Hindlimb muscle (tissue), 1 donor: ENCODE measurements at places on chromosomes 12 and 14. TPM values are rescaled to one million over a fixed set of nuclear protein-coding genes. Genes with fewer than 3 reads are reported as not detected.

The TMEM253 gene
- polyA plus RNA-seq: 0.62 TPM

The ASCL1 gene
- not detected for polyA plus RNA-seq

- DNase-seq: no peak
Measured at GRCh38 chr14:69694730-69695281, 72.1 kb upstream of the SRSF5 start.

DNA sequence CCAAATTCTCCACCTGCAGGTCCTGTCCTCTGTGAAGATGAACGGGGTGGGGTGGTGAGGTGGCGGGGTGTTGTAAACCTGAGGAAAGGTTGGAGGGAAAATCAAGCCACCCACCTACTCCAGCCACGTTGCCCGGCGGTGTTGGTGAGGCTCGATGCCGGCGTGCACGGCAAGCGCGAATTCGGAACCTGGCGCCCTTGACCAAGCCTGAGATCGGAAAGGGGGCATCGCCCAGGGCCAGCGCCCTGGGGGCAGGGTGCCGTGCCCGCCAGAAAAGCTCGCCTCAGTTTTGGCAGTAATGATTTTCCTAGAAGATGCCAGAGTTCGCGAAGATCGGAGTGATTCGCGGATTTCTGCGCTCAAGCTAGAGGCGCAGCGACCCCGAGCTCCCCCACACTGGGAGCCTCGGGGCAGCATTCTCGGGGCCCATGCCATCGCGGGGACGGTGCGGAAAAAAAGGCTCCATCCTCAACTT, 817 bp downstream of the STXBP6 start:
- DNase-seq: peak; percentile 61

- DNase-seq: no peak
Measured at GRCh38 chr14:104162495-104162894, 24.1 kb downstream of the KIF26A start.

DNA sequence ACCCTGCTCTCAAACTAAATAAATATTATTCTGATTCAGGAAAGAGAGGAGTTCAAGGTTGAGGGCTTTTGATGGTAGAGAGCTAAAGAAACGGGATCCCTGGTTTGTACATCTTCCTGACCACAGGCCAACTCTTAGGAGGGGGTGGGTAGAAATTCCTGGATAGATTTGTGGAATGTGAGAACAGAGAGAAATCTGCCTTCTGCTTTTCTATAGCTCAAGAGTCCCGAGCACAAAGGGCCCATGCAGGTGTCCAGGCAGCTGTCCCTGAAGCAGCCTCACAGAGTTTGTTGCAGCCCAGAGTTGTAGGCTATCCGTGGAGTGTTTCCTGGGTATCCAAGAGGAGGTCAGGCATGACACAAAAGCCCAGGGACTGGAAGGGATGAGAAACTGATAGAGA, 198.6 kb downstream of the BCAT1 start:
- DNase-seq: no peak

The BCAT1 gene
- 39.8 TPM for polyA plus RNA-seq

The LHX5 gene
- not detected for polyA plus RNA-seq

DNA sequence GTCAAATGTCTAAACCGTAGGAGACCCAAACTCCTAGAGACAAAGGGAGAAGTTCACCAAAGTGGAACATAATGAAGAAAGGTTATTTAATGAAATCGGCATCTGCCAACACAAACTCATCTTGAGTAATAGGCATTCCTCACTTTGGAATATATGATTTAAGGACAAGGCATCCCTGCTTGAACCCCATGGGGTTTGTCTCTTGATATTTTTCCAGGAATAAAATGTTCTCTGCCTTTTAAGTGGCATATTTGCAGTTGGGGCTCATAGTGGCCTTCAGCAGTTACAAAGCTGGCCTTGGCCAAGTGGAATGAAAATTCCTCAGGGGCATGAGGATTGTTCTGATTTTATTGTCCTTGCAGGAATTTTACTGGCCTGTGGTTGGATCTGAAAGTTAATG, 7.1 kb downstream of the POP5 start:
- DNase-seq: no peak

The PCNX4 gene
- 49.2 TPM for polyA plus RNA-seq

DNA sequence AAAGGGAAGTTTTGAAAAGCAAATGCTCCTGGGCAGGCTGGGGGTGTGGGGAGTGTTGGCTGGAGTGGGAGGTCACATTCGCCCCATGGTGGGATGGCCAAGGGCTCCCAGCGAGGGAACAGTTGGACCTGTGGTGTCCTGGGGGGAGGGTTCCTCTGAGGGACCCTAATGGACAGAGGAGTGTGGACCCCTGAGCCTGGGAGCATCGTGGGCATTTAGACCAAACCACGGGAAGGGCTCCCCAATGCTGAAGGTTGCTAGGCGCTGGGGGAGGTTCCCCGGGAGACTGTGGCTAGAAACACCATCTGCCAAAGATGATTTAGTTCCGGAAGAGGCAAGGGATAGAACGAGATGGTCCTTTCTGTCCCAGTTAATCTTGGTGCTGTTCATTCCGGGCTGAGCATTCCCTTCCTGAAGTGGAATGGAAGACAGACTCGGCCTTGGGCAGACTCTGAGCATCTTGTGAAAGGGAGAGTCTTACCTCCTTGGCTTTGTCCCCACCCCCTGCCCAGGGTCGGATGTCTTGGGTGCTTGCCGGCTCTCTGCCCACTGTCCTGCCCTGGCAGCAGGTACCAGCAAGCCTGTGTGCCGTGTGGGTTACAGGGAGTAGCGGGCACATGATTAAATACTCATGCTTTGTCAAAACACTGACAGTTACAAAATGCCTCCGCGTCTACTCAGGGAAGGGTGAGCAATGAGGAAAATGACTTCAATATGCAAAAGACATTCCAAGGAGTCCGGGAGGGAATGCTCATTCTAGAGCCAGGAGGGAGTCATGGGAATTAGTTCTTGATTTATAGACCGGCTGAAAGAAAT, 215.9 kb downstream of the CACNA1C start:
- no peak for DNase-seq

The SERPINA1 gene
- polyA plus RNA-seq: 0.61 TPM

- peak; percentile 74 for DNase-seq
Measured at GRCh38 chr14:69242311-69243224, 17.4 kb upstream of the GALNT16 start.

DNA sequence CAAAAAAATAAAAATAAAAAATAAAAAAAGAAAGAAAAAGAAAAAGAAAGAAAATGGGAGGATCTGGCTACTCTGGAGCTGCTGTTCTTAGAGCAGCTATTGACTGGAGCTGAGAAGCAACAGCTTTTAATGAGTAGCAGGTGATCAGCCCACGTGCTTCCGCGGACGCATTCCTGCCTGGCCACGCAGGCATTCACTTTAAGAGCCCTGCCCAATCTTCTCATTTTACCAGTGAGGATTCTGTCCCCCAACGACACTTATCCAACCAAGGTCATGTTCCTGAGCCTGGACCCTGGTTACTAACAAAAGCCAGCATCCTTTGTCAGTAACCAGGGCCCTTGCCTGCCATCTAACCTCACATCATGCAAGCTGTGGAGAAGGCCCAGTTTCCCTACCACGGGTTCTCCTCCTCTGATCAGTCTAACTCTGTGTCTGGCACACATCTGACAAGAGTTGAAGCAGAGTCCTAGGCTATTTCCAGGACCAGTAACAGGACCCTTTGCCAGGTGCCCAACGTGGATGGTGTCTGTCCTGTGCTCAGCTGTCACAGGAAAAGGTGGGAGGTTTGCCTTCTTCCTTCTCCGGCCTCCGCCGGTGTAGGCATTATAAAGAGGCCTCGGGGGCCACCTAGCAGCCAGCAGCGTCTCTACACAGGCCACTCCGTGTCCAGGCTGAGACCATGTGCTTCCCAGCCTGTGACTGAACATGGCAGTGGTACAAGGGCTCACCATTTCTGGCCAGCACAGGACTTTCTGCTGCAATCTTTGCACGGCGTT, 60.9 kb upstream of the GPATCH2L start:
- peak; percentile 50 for DNase-seq

The FGD6 gene
- polyA plus RNA-seq: 3.4 TPM

GRCh38 chr12:68349220-68349621, 17.1 kb upstream of the MDM1 start:
- DNase-seq: no peak

GRCh38 chr14:23299211-23299957, 3.3 kb downstream of the PPP1R3E start:
- no peak for DNase-seq

The PPFIA2 gene
- 1.3 TPM for polyA plus RNA-seq

DNA sequence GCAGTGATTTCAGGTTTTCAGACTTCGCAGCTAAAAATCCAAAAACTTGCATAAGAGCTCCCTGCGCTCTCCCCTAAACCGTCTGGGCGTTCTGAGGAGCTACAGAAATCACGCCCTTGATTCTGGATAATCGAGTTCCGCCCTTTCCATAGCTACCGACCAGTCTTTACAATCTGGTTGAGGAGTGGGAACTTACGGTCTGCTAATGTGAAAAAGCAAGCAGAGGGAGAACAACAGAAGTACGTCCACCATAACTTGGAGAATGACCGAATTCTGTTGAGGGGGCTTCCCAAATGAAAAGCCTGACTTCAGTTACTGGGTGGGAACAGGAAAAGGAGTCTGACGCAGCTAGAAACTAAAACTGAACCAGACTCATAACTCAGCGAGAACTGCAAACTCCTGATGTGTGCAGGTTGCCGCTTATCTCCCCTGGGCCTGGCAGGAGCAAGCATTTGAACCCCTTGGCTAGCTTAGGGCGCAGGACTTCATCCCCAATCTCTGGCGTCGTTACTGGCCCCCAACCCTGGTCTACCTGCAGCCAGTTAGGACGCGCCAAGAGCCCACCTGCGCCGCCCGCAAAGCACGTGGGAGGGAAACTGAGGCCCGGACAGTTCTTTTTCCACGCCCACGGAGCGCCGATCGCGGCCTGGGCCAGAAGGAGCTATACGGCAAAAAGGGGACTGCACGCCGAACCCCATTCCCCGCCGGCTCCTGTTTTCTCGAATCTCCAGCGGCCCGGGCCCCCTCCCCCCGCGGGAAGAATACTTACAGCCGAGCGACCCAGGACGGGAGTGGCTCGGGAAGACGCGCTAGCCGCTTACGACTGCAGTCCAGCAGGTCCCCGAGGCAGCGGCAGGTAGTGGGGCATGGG, 838 bp downstream of the LRIG3 start:
- peak; percentile 71 for DNase-seq

GRCh38 chr12:64522316-64522715, 70.4 kb downstream of the TBK1 start:
- no peak for DNase-seq

The TMTC3 gene
- 11.1 TPM for polyA plus RNA-seq

The NTN4 gene
- 40.7 TPM for polyA plus RNA-seq

DNA sequence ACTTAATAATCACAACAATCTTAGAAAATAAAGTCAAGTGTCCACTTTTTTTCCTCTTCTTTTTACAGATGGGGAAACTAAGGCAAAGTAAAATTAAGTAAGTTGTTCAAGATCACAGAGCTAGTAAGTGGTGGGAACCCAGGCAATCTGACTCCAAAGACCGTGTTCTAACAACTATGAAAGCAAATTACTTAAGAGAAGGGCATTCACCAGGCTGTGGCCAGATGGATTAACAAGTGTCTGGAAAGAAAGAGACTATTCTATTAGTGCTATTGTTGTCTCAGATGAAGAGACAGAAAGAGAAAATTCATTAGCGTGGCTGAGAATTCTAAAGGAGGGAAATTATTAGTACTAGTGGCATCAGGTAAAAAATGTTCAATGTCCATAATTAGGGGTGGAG, 48.5 kb downstream of the FGD6 start:
- no peak for DNase-seq

DNA sequence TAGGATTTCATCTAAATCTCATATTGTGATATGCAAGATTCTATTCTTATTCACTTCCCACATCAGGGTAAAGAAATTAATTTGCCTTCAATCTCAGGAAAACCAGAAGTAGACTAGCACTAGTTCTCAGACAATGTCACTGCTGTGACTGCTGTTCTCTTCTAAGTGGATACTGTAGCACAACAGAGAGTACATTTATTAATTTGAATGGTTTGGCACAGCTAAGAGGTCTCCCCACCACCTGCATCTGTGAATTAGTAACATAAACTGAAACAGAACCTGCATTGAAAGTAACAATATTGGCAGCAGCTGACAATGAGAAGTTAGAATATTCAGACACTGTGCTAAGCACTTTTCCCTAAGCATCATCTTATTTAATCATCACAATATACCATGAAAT, 253.1 kb downstream of the PDZRN4 start:
- DNase-seq: no peak

The SERPINA3 gene
- polyA plus RNA-seq: not detected

The NFE2 gene
- 1.7 TPM for polyA plus RNA-seq

DNA sequence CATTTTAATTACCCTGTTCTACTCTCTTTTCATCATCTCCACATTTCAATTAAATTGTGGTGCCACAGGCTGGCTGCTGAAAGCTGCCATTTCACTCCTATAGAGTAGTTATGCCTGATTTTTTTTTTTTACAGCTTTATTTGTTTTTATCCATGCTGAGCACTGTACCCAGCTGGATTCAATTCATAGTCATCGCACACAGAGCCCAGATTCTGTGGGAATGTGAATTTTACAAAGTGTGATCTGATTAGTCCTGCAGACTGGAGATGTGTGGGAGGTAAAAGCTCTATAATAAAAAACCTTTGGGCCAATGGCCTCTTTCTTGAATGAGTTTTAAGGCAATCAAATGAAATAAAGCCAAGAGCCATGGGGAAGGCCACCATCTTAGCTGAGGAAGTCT, 190.2 kb downstream of the ANO4 start:
- DNase-seq: no peak

The HAL gene
- 0.81 TPM for polyA plus RNA-seq

DNA sequence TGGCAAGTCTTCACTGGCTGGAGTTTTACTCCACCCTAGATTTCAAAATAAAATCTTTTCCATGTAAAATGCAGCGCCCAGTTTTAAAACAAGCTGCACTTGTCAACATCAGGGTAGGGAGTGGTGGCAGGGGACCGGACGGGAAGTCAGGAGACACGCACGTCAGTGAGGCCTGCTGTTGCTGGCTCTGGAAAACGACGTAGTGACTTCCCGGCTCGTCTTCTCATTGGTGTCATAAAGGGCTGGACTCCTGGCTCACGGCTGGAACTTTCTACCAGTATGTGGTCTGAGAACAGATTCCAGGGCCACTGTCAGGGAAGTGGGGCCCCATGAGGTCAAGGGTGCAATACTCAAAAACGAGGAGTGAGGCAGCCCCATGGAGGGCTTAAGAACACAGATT, 64.2 kb upstream of the FOXN3 start:
- peak; percentile 46 for DNase-seq

GRCh38 chr14:88194531-88194930, 128.5 kb downstream of the KCNK10 start:
- no peak for DNase-seq

- peak; percentile 59 for DNase-seq
Measured at GRCh38 chr12:117874842-117875434, 93.9 kb downstream of the KSR2 start.

GRCh38 chr12:131923260-131923659, 5.8 kb upstream of the PUS1 start:
- DNase-seq: no peak

GRCh38 chr12:13843841-13844240, 137.6 kb downstream of the GRIN2B start:
- DNase-seq: no peak

GRCh38 chr12:2185751-2186341, 133.1 kb downstream of the CACNA1C start:
- no peak for DNase-seq

DNA sequence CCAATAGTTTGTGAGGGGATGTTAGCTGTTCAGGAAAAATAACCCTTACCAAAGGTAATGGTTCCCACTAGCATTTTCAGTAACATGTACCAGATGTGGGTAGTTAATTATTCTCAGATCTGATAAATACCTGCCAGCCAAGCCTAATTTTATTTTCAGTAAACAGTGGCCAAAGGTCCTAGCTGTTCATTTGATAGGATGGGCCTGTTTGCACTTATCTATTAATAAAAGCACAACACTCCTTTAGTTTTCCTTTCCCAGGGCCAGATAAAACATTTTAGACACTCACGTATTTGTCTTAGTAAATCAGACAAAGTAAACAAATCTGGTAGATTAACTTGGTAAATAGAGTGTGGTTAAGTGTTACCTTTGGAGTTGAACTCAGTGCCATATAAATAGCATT, 345.1 kb downstream of the RAD51B start:
- DNase-seq: no peak
